Testis (tissue), 5 donors: ENCODE measurements at places on chromosomes 6 and 20.

GRCh38 chr6:16432075-16433032 is 194.0 kb downstream of the GMPR start:
- DNase-seq: peak; percentile 66

GRCh38 chr6:83378621-83379388 is 52.0 kb downstream of the ME1 start:
- no peak for DNase-seq

- peak; percentile 92 for DNase-seq
Measured at GRCh38 chr6:39865011-39865888, 69.0 kb downstream of the MOCS1 start.

DNA sequence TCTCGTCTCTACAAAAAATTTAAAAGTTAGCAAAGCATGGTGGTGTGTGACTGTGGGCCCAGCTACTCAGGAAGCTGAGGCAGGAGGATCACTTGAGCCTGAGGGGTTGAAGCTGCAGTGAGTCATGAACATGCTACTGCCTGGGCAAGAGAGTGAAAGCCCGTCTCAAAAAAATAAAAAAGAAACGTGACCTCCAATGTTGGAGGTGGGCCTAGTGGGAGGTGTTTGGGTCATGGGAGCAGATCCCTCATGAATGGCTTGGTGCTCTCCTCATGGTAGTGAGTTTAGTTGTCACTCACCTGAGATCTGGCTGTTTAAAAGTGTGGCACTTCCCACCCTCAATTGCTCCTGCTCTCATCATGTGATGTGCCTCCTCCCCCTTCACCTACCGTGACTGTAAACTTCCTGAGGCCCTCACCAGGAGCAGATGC is 24.3 kb downstream of the RBL1 start:
- DNase-seq: no peak

- no peak for DNase-seq
Measured at GRCh38 chr6:92281571-92282076, 1137.7 kb downstream of the EPHA7 start.
